SJSA1 (cell line): ENCODE measurements at places on chromosomes 7 and 10. TPM values are rescaled to one million over a fixed set of nuclear protein-coding genes. Genes with fewer than 3 reads are reported as not detected.

Gene PNLIP
- not detected in 2 replicates for total RNA-seq

Gene LHFPL3
- not detected in 2 replicates for total RNA-seq

Gene BLNK
- not detected in 2 replicates for total RNA-seq

Gene ATG9B
- total RNA-seq = not detected in 2 replicates

Gene ZNF467
- total RNA-seq = not detected in 2 replicates

DNA sequence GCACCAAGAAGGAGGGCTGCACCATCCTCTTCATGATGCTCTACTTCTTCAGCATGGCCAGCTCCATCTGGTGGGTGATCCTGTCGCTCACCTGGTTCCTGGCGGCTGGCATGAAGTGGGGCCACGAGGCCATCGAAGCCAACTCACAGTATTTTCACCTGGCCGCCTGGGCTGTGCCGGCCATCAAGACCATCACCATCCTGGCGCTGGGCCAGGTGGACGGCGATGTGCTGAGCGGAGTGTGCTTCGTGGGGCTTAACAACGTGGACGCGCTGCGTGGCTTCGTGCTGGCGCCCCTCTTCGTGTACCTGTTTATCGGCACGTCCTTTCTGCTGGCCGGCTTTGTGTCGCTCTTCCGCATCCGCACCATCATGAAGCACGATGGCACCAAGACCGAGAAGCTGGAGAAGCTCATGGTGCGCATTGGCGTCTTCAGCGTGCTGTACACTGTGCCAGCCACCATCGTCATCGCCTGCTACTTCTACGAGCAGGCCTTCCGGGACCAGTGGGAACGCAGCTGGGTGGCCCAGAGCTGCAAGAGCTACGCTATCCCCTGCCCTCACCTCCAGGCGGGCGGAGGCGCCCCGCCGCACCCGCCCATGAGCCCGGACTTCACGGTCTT is 1.9 kb downstream of the FZD1 start:
- H3K36me3 ChIP-seq = peaks cover 17% of the 10 kb centered on the region
- H3K4me1 ChIP-seq = peaks cover 19% of the 10 kb centered on the region
- no peaks in the 10 kb centered on the region; the same call in 1 of the 2 replicates for H3K27me3 ChIP-seq
- DNase-seq = no peak
- peak overlapping the region; percentile 76 for H3K4me3 ChIP-seq
- H3K27ac ChIP-seq = no peak overlapping the region

DNA sequence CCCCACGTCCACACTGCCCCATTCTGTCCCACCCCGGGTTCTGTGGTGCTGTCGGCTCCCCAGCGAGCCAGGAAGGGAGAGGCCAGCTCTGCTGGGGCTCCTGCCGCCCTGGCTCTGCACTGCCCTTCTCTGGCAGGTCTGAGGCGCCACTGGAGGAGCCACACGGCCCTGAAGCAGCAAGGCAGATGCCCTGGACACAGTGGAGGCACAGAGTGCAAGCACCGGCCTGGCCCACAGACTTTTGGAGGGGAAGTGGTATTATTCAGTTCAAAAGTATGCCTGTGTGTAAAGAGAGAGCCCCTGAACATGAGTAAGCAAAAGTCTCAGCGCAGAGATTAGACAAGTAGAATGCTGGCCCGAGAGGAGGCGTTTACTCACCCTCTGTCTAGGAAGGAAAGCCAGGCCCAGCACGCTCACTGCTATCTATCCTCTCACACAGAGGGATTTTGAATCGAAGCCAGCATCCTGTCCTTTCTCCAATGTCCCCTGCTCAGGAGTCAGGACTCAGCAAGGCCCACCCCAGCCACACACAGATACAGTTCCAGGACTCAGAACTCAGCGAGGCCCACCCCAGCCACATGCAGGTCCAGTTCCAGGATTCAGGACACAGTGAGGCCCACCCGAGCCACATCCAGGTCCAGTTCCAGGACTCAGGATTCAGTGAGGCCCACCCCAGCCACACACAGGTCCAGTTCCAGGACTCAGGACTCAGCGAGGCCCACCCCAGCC is 115.0 kb downstream of the EGFR start:
- H3K36me3 ChIP-seq = no peaks in the 10 kb centered on the region; the same call in 1 of the 2 replicates
- H3K27ac ChIP-seq = peak overlapping the region; percentile 95
- H3K4me1 ChIP-seq = peaks cover 65% of the 10 kb centered on the region
- H3K4me3 ChIP-seq = peak overlapping the region; percentile 5; the same call in 1 of the 2 replicates
- no peaks in the 10 kb centered on the region for H3K27me3 ChIP-seq
- peak; percentile 96 for DNase-seq

Gene ZFYVE27
- 20.8 and 20.9 TPM in 2 replicates for total RNA-seq

- H3K4me3 ChIP-seq = no peak overlapping the region
- H3K36me3 ChIP-seq = no peaks in the 10 kb centered on the region
- H3K27ac ChIP-seq = no peak overlapping the region
- no peaks in the 10 kb centered on the region; the same call in 1 of the 2 replicates for H3K4me1 ChIP-seq
- peaks cover 16% of the 10 kb centered on the region; the same call in 1 of the 2 replicates for H3K27me3 ChIP-seq
- DNase-seq = no peak
Measured at GRCh38 chr7:31190906-31191305, 138.8 kb downstream of the ADCYAP1R1 start.

Gene MBL2
- not detected in 2 replicates for total RNA-seq

DNA sequence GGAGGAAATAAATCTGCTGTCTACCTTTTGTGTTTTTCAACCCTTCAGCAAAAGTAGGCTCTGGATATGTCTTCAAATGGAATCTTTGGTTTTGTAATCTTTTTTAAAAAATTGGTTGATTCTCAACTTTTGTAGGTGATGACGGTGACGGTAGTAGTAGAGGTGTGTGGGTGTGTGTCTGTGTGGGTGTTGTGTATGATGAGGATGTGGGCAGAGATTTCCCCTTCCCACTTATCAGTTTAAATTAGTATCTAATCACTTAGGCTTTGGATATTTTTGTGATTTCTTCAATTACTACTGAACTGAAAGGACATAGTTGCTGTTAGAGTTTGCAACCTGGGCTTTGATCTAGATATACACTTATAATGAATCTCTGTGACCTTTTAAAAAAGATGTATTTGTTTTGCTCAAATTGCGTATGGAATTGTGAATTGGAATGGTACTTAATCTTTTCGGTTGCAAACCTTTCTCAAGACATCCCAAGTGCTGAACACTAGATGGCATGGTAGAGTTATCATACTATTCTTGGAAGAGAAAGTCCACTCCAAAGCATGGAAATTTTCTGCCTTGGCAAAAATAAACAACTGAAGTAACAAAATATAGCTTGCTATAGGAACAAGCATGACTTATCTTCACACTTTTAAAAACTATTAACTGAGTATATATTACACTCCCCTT is 51.9 kb upstream of the A1CF start:
- H3K4me3 ChIP-seq = no peak overlapping the region
- H3K27ac ChIP-seq = no peak overlapping the region
- H3K27me3 ChIP-seq = no peaks in the 10 kb centered on the region; the same call in 1 of the 2 replicates
- no peaks in the 10 kb centered on the region for H3K4me1 ChIP-seq

- H3K36me3 ChIP-seq = no peaks in the 10 kb centered on the region
- H3K4me1 ChIP-seq = peaks cover 7% of the 10 kb centered on the region
- H3K4me3 ChIP-seq = no peak overlapping the region
- no peak overlapping the region for H3K27ac ChIP-seq
Measured at GRCh38 chr10:96791902-96792301, 40.2 kb upstream of the LCOR start.

Gene BNIP3
- total RNA-seq = 145 and 166 TPM in 2 replicates

GRCh38 chr7:148155000-148155399 is 435.6 kb upstream of the C7orf33 start:
- DNase-seq = no peak
- H3K27ac ChIP-seq = no peak overlapping the region
- no peaks in the 10 kb centered on the region for H3K4me1 ChIP-seq
- H3K36me3 ChIP-seq = no peaks in the 10 kb centered on the region
- H3K27me3 ChIP-seq = no peaks in the 10 kb centered on the region

GRCh38 chr7:70786076-70786475 is 345.9 kb upstream of the GALNT17 start:
- H3K4me1 ChIP-seq = no peaks in the 10 kb centered on the region
- no peak overlapping the region for H3K27ac ChIP-seq
- no peak for DNase-seq

DNA sequence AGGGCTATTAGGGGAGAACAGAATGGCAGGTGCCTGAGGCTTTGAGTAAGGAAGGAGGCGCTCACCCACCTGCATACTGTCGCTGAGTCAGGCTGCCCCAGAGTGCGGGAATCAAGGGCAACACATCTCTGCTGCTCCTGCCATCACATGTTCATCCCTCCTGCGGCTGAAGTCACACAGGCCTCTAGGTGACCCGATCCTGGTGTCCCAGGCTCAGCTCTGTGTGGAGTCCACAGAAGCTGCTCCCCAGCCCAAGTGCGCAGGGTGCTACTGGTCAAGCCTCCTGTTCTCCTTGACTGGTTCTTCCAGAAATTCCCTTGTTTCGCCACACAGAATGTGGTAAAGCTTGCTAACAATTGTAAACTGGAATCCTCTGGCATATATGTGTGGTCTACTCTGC is 96.9 kb upstream of the IL6 start:
- H3K27ac ChIP-seq = no peak overlapping the region
- no peaks in the 10 kb centered on the region for H3K36me3 ChIP-seq
- H3K4me1 ChIP-seq = no peaks in the 10 kb centered on the region
- no peaks in the 10 kb centered on the region for H3K27me3 ChIP-seq

Gene CYP2C19
- not detected in 2 replicates for total RNA-seq

Gene CRPPA
- total RNA-seq = 4.4 and 8.5 TPM in 2 replicates

Gene C7orf33
- total RNA-seq = not detected in 2 replicates

- H3K36me3 ChIP-seq = no peaks in the 10 kb centered on the region
- no peaks in the 10 kb centered on the region for H3K4me1 ChIP-seq
- H3K27me3 ChIP-seq = 0 out of 2 replicates have a peak, but pooled peaks cover 5% of the 10 kb centered on the region
- no peak overlapping the region for H3K4me3 ChIP-seq
Measured at GRCh38 chr7:25996006-25996408, 156.0 kb upstream of the NFE2L3 start.

GRCh38 chr7:153382641-153383101 is 623.1 kb downstream of the ACTR3B start:
- H3K36me3 ChIP-seq = no peaks in the 10 kb centered on the region
- H3K27ac ChIP-seq = no peak overlapping the region
- no peaks in the 10 kb centered on the region for H3K27me3 ChIP-seq
- H3K4me3 ChIP-seq = no peak overlapping the region
- no peak for DNase-seq
- no peaks in the 10 kb centered on the region for H3K4me1 ChIP-seq
